OCI-LY7 (cell line): ENCODE measurements at places on chromosomes 16 and 17.

- no peak for DNase-seq
Observed at GRCh38 chr17:42748908-42749798, 4.3 kb upstream of the EZH1 start.

DNA sequence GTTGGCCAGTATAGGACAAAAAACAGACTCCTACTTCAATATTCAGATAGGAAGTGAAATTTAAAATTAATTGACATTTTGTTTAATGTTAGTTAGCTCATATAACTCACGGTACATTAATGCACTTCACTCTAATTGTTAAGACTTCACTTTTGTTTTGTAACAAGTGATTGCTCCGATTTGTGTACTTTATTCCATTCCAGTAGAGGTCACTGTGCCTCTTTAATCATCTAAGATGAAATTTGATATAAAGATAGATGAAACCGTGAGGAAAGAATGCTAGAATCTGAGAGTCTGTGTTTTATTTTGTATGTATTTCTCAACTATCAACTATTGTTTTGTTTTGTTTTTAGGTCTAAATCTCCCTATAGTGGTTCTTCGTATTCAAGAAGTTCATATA lies 29.0 kb downstream of the RBBP6 start:
- DNase-seq = no peak

DNA sequence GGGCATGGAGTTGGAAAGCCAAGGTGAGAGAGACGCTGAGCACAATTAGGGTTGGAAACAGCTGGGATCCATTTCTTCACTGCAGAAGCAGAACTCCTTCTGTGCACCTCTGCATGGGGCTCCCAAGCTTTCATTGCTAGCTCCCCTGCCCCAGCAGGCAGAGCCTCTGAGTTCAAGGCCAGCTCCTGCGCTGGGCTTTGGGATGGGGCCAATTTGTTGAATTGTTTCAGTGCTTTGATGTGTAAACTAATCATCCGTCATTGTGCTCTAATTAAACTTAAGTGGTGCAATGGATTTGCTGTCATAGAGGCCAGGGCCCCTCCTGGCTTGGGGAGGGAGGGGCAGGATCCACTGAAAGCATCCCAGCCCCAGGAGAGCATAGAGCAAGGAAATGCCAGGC lies 13.5 kb upstream of the LYRM9 start:
- DNase-seq = no peak

DNA sequence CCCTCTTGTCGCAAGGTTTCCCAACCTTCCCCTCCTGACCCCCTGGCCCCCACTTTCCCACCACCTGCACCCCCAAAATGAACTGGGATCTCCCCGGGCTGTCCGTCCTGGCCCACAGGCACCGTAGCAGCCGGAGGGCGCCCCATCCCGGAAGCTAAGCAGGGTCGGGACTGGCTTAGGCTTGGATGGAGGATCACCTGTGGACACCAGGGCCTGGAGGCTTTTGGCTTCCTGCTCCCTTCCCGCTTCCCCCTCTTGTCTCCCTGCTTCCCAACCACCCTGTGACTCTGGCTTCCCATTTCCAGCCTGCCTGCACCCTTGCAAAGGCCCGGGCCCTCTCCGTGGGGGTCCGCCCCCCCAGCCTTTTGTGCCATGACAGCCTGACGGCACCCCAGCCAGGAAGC lies 2291.3 kb downstream of the TP53TG3F start:
- no peak for DNase-seq

GRCh38 chr16:12881740-12882139 lies 19.7 kb upstream of the SHISA9 start:
- no peak for DNase-seq

DNA sequence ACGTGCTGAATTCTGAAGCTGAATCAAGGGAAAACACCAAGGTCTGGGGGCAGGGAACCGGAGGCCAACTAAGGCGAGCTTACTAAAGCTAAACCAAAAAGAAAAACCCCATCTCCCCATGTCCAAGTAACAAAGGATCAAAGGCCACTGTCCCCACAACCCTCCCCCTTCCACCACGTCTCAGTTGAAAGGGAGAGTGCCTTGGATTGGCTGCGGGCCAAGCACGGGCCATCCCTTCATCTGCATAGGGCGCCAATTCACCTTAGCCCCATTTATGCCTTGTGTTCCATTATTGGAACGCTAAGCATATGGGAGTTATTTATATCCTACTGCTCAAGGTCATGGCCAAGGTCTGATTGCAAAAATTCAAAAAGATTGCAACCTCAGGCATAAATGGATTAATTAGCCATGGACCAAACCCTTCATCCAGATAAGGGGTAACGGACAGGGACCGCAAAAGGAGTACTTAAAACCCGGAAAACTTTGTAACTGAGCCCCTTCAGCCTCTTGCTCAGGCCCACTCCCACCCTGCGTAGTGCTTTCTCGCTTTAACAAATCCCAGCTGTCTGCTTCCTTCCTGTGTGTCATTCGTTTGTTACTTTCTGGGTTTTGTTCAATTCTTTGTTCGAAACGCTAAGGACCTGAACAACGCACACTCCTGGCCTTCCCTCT lies 740 bp upstream of the ATP6V0D1 start:
- DNase-seq = peak; percentile 72

DNA sequence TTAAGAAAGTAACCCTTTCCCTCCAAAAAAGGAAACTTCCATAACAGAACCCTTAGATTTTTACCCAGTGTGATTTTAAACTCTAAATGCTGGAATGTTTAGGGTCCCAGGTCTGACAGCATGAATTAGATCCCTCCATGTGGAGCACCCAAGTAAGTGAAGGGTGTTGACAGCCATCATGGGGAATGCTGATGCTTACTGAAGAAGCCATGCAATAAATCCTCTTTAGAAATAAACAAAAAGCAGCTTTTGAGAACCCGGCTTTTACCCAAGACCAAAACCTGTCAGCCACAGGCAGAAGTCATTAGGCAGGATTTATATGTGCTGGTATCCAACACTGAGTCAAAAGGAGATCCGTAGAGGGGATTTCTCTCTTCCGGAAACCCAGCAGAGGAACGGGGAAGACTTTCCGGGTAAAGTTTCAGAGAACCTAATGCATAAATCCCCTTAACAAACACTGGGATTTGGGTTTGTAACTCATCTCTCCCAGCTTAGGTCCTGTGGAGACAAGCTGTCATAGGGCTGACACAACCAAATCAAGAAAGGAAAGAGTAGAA lies 287.5 kb downstream of the IRX3 start:
- no peak for DNase-seq

DNA sequence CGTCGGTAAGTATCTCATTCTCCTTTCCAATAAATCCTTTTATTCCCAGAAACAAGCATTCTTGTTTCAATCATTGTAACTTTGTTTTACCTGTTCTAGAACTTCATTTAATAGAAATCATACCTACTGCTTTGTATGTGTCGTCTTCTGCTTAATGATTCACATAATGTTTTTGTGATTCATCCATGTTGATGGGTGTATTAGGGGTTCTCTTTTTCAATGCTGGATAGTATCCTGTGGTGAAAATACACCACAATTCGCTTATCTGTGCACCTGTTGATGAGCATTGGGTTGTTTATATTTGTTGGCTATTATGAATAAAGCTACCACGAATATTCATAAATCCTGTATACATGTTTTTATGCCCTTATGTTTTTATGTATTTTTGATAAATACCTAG lies 703.2 kb downstream of the MAF start:
- DNase-seq = no peak

GRCh38 chr17:19268611-19269010 lies 31.4 kb downstream of the EPN2 start:
- no peak for DNase-seq

GRCh38 chr16:56869513-56870275 lies 4.7 kb downstream of the SLC12A3 start:
- DNase-seq = peak; percentile 74

DNA sequence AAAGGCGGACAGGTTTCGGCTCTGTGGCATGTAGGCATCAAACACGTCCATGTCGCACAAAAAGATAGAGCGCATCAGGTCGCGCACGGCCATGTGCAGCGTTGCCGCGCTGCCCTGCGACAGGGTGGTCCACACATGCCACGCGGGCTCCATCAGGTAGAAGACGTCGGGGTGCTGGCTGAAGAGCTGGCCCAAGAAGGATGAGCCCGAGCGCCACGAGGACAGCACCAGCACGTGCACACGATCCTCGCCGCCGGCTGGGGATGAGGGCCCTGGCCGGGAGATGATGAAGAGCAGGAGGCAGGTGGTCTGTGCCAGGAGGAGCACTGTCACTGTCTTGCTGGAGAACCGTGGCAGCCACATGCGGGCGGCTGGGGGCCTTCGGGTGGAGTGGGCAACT lies 5.9 kb downstream of the CHST5 start:
- no peak for DNase-seq

DNA sequence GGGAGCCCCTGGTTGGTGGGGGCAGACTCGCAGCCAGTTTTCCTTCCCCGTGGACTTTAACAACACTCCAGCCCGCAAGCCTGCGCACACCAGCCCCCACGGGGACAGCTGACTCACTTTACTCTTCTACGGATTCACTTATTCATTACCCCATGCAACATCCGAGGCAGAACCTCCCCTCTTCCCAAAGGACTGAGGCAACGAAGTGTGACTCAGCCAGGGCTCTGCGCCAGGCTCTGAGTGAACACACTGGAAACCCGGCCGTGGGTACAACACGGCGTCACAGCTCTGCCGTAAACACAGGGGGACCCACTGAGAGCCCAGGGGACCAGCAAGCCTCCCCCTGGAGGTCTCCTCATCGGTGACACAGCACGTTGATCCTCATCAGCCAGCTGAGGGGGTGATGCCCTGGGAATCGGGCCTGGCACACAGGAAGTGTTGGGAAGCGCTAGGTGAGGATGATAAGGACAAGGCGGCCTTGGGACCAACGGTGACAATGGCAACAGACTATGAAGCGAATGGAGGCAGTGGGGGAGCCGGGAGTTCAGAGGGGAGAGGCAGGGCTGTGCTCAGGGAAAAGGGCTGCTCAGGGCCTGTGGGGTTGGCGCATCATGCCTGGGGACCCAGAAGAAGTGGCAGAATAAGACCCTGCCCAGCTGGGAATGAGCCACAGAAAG lies 14.6 kb downstream of the COTL1 start:
- DNase-seq = no peak

GRCh38 chr16:75224306-75225082 lies 5.7 kb downstream of the CTRB1 start:
- no peak for DNase-seq

DNA sequence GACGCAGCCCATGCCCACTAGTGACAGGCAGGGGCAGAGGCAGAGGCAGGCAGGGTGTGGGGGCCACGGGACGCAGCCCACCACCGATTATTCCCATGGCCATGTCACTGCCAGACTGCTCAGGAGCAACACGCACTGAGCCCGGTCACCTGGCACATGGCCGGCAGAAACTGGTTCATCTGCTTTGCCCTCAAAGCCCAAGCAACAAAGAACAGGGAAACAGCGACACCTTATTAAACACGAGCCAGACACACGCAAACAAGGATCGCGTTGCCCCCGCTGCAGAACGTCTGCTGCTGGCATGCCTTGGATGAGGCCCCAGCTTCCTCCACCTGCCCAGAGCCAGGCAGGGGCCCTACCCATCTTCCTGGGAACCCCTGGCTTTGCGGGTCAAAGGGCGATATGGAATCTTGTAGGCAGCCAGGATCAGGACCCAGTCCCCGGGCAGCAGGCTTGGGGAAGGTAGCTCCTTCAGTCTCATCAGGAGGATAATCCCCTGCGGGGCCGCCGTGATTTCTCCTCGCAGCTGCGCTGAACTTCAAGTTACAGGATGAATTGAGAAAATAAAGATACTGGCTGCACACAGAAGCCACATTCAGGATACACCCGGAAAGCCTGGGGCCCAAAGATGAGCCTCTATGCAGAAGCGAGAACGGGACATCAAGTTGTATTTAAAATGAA lies 4.8 kb downstream of the TBC1D16 start:
- no peak for DNase-seq

GRCh38 chr17:21041741-21042457 lies 912 bp downstream of the USP22 start:
- peak; percentile 84 for DNase-seq

DNA sequence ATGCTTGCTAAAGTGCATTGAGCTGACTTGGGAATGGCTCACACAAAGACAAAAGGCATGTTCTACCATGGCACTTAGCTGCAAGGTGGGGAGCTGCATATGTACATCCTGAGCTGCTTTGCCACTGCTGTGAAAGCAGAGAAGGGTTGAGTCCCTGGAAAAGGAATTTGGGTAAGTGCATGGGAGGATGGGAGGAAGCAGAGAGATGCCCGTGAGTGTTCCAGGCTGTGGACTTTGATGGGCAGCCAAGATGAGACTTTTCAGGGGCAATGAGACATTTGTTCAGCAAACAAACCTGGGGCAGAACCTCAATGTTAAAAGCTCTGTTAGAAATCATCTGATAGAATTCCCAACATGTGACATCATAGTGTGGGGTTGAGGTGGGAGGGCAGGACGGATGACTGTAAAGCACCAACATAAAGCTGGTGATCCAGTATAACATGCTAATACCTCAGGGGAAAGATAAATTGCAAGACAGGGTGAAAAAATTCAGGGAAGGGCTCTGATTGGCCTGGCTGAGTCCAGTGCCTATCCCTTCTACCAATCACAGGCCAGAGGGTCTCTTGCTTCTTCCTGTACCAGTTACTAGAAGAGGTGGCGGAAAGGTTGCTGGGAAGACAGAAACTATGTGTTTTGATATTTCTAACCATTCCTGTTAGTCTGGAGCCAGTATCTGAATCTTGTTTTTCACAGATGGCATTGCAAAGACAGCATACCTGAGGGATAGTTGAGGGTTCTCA lies 163.2 kb downstream of the UTP18 start:
- no peak for DNase-seq

DNA sequence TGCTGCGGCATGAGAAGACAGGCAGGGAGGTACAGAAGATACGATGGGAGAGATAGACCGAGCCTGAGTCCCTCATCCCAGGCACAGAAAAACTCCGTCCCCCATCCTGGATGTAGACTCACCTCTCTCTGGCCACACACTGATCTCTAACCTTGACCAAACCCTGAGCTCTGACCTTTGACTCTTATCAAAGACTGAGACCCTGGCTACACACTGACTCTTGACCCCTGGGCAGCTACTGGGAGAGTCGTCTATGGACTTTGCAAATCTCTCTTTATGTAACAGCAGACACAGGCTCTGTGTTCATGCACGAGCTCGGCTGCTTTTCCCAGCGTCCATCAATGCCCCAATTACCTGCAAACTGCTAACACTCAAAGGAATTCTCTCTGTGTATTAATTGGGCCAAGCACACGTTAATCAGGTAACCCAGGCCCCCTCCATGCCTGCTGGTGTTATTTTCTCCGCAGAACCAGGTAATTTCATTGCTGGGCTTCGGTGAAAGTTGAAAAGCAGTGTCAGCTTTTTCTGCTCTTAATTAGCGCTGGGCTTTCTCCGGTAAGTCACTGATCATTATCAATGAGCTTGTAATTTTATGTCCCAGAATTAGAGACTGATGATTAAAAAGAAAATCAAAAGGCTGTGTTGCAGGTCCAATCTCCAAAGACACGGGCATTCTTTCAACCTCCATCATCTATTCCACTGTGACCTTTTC lies 179.4 kb upstream of the NLRP1 start:
- no peak for DNase-seq
